ENCODE measurements at places on chromosomes 11 and 22. TPM values are rescaled to one million over a fixed set of nuclear protein-coding genes. Genes with fewer than 3 reads are reported as not detected.

DNA sequence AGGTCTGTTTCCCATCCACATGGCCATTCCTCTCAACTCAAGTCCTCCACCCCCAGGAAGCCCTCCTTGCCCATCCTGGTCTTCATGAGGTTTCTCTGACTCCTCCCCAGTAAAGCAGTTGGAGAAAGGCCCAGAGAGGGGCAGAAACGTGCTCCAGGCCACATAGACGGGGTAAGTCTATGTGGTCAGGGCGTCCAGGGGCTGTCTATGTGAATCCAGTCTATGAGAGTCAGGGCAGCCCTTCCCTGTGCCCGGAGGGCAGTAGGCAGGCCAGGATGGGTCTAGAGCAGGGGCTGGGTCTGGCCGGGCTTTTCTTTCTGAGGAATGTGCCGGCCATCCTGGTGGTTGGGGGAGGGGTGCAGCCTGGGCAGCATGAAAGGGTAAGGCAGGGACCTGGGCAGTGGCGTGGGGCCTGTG lies 11.7 kb downstream of the GUCD1 start:
- no peak for DNase-seq

DNA sequence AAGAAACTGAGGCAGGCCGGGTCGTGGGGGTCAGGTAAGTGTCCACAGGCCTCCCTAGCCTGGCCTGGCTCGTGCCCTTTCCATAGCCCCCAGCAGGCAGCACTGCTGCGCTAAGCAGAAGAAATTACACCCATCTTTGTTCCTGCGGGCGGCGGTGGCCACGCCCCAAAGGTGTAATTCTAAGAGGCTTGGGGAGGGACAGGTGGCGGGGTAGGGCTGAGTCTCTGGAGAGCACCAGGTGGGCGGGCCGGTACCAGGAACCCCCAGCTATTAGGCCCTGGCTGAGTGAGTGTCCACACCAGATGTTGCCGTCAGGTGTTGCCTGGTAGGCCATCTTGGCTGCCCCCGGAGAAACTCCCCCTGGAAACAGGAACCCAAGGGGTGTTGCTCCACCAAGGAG lies 12.3 kb upstream of the ARAP1 start:
- DNase-seq, result no peak

- DNase-seq, result no peak
Observed at GRCh38 chr11:68574308-68574707, 110.0 kb upstream of the GAL start.

GRCh38 chr11:36153551-36153950 lies 135.7 kb downstream of the COMMD9 start:
- DNase-seq, result no peak

BAIAP2L2 gene
- 0.72 TPM for total RNA-seq

DNA sequence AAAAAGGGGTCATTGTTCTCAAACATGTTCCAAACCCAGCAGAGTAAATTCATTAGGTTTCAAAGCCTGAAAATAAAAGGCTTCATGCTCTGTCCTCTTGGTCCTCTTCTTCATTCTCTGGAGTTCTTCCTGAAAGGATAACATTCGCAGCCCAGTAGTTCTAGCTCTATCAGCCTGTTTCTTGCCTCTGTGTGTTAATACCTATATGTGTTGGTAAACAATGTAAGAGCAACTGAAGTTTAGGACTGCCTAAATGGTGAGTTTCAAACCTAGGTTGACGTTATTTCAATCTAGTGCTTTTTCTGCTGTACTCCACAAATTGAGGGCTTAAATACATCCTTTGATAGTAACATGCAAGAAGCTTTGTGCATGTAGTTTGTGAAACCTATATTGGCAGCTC lies 9.4 kb downstream of the AASDHPPT start:
- DNase-seq, result no peak

GRCh38 chr11:72605973-72606747 lies 68.1 kb downstream of the PDE2A start:
- no peak for DNase-seq

- DNase-seq, result no peak
Observed at GRCh38 chr11:65571940-65572339, 398 bp upstream of the FAM89B start.

- DNase-seq, result no peak
Observed at GRCh38 chr11:62017878-62018655, 50.6 kb upstream of the FTH1 start.

TRIM29 gene
- 0.95 TPM for total RNA-seq

OR5A1 gene
- not detected for total RNA-seq

DNA sequence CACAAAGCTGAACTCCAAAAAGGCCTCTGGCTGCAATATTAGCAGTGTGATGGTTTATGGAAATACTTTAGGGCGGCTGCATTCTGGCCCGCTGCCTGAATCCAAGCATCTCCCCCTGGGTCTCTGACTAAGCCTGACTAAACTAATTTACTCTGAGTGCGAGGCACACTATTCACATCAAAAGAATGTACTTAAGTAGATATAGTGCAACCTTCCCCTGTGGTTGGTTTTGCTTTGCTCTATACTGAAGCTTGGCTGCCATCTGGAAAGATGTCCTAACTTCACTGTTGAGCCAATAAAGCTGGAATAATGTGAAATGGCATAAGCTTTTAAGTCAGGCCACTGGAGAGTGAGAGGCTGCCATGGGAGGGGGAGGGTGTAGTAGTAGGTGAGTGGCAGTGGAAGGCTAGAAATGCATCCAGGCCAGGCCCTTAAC lies 321.6 kb downstream of the AASDHPPT start:
- DNase-seq, result peak; percentile 2

GRCh38 chr11:113311536-113311935 lies 2.8 kb upstream of the TTC12 start:
- DNase-seq, result no peak

- DNase-seq, result peak; percentile 92
Observed at GRCh38 chr22:49967706-49968208, 7.2 kb downstream of the PIM3 start.

UBE2L6 gene
- 5.5 TPM for total RNA-seq

DNA sequence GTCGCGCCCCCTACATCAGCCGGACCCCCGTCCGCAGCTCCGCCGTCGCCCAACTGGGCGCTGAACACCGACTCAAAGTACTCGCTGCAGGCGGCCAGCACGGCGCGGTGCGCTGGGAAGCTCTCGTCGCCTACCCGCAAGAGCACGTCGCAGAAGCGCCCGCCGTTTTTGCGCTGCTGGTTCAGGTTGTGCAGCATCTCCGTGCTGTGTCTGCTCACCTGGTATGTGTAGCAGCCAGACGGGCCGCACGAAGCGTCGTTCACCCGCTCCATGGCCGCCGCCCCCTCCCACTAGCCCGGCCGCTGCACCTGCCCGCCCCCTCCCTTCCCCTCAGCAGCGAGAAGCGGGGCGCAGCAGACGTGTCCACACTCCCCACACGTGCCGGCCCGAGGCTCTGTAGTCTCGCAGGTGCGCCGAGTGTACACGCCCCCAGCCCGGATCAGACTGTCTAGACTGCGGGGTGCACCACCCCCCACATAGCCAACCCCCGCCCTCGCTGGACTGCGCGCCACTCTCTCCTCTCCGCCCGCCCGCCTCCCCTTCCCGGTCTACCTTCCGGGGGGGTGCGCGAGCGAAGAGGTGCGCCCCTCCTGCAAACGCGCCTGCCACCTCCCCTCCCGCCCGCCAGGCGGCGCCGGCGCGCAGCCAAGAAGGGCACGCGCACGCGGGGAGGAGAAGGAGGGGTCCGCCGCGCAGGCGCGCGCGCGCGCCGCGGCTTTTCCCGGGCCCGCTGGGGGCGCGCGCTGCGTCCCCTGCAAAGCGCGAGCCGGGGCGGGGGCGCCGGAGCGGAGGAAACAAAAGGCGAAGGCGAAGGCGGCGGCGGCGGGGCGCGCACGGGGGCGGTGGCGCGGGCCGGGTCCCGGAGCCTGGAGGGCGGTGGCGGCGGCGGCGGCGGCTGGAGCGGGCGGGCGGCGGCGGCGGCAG lies 553 bp downstream of the PATZ1 start:
- DNase-seq, result peak; percentile 78

- DNase-seq, result no peak
Observed at GRCh38 chr11:15333407-15333806, 218.7 kb downstream of the INSC start.

SAA4 gene
- not detected for total RNA-seq

DNA sequence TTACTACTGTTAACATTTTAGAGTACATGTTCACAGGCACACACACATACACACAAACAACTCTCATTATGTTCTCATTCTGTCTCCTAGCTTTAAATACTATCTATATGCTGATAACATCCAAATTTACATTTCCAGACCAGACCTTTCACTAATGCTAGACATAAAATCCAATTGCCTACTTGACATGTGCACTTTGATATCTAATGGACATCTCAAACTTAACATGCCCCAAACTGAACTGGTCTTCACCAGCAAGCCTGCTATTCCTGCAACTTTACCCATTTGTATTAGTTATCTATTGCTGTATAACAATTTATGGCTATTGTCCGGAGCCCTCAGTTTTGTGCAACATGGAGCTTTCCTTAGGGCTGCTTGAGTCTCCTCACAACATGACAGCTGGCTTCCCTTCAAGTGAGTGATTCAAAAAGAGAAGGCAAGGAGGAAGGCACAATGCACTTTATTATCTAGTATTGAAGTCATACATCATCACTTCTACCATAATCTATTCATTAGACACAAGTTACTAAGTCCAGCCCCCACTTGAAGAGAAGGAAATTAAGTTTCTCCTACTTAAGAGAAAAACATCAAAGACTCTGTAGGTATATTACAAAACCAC lies 3.0 kb downstream of the SLC36A4 start:
- DNase-seq, result no peak

FGF19 gene
- total RNA-seq, result not detected

- DNase-seq, result no peak
Observed at GRCh38 chr11:129248618-129249017, 56.5 kb upstream of the ARHGAP32 start.

C11orf21 gene
- not detected for total RNA-seq

KCNJ1 gene
- total RNA-seq, result not detected

GRCh38 chr22:42863349-42863961 lies 6.4 kb upstream of the ARFGAP3 start:
- no peak for DNase-seq

DNA sequence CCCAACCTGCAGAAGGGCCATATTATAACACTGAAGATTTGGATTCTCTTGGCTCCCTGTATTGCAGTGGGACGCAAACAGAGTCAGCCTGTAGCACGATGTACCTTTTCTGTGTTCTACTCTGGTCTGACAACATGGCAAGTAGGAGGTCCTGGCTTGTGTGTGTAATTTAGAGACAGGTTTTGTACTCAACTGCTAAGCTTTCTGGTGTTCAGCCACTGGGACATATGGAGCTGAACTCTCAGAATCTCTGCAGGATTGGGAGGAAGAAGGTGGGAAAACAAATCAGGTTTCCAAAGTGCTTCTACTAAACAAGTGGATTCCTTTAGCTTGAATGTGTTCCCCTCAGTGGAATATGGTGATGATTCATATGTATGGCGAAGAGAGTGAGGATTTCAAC lies 192.5 kb upstream of the MTMR2 start:
- no peak for DNase-seq

DNA sequence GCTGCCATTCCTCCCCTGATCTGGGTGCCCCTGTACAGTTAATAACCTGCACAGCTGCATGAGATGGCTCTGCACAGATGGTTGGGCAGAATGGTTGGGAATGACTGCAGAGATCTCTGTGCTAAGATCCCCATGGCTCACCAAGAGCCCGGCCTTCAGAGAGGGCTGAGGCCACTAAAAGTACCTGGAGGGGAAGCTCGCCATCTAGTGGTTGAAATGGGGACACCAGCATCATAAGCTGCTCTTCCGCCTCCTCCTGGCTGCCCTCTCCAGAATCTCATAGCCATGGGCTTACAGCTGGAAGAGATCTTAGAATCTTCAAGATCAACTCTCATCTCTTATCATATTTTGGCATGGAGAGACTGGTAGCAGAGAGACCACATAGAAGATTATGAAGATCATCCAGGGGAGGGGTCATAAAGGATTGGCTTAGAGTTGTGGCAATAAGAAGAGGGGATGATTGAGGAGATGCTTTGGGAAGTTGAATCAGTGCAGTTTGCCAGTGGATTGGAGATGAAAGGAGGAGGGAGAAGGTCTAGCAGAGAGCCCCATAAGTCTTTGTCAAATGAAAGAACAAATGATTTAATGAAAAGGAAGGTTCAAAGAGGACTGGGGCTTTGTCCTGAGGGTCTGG lies 22.0 kb upstream of the TLCD5 start:
- peak; percentile 15 for DNase-seq

- no peak for DNase-seq
Observed at GRCh38 chr11:87926250-87926970, 248.8 kb downstream of the RAB38 start.

SNX32 gene
- not detected for total RNA-seq

DNA sequence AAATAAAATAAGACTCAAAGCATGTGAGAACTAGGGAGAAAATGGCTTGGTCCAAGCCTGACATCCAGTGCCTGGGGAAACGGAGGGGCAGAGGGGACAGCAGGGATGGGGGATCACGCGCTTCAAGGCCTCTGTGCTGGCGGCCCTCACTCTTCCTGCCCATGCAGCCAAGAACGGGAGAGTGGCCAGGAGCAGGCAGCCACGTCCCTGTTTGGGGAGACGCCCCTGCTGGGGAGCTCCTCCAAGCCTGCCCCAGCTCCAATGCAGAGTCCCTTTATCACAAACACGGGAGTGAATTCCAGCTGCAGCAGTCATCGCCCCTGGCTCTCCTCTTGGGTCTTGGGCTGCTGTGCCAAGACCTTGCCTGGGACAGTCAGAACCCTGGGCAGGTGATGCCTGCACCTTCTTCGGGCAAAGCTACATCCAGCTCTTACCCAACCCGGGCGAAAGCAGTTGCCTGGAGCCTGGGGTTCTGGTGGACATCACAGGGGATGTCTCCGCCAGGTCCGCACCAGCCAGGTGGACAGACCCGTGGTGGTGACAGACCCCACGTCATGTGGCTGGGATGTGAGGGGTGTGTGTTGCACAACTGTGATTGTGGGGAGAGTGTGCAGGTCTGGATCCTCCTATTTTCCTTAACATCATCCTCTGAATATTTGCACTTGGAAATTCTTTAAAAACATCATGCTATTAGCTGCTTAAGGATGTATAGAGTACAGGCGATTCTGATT lies 1391.3 kb downstream of the BRD1 start:
- no peak for DNase-seq

MRTFA gene
- 31.3 TPM for total RNA-seq

DNA sequence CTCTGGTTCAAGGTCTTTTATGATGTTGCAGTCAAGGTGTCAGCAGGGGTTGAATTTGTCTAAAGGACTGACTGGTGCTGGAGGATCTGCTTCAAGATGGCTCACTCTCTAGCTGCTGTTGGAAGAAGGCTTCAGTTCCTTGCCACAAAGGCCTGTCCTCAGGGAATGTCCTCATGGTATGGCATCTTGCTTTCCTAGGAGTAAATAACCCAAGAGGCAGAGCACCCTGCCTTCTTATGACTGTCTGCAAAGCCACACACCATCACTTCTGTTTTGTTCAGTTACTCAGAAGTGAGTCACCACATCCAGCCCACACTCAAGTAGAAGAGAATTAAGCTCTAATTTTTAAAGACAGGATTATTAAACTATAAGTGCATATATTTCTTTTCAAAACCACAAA lies 45.2 kb downstream of the PLAAT5 start:
- no peak for DNase-seq

- no peak for DNase-seq
Observed at GRCh38 chr11:67404515-67405195, 772 bp downstream of the TBC1D10C start.

SOX6 gene
- total RNA-seq, result 36.2 TPM

- DNase-seq, result no peak
Observed at GRCh38 chr22:19353363-19354131, 62.0 kb upstream of the CLTCL1 start.

GRCh38 chr11:75476739-75477613 lies 44.0 kb upstream of the KLHL35 start:
- peak; percentile 74 for DNase-seq

All from gastrocnemius medialis (tissue), 4 donors.